MV-4-11 (cell line): ENCODE measurements at places on chromosomes 1 and 21.

- no peak for DNase-seq
Observed at GRCh38 chr1:165056914-165057313, 299.6 kb downstream of the LMX1A start.

- no peak for DNase-seq
Observed at GRCh38 chr1:230855886-230856285, 12.4 kb downstream of the C1orf198 start.

GRCh38 chr1:7448986-7449385, 322.1 kb upstream of the VAMP3 start:
- DNase-seq = no peak

DNA sequence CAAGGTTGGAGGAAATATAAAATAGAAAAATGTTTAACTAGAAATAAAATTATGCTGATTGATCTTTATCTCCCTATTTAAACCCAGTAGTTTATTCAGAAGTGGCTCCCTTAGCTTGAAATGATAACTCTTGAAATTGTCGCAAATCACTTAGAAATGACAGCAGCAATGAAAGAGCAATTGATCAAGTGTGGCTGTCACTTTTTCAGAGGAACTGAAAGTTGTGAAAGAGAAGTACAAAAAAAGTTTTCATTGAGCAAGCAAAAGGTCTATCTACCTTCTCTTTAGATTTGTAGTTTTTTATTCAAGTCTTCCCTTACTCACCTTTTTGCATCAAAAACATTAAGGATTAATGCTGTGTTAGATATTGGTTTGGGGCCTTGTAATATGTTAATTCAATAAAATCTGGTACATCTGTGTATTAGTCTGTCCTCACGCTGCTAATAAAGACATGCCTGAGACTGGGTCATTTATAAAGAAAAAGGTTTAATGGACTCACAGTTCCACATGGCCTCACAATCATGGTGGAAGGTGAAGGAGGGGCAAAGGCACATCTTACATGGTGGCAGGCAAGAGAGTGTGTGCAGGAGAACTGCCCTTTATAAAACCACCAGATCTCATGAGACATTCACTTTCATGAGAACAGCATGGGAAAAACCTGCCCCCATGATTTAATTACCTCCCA, 48.3 kb downstream of the LRRC8C start:
- peak; percentile 84 for DNase-seq

DNA sequence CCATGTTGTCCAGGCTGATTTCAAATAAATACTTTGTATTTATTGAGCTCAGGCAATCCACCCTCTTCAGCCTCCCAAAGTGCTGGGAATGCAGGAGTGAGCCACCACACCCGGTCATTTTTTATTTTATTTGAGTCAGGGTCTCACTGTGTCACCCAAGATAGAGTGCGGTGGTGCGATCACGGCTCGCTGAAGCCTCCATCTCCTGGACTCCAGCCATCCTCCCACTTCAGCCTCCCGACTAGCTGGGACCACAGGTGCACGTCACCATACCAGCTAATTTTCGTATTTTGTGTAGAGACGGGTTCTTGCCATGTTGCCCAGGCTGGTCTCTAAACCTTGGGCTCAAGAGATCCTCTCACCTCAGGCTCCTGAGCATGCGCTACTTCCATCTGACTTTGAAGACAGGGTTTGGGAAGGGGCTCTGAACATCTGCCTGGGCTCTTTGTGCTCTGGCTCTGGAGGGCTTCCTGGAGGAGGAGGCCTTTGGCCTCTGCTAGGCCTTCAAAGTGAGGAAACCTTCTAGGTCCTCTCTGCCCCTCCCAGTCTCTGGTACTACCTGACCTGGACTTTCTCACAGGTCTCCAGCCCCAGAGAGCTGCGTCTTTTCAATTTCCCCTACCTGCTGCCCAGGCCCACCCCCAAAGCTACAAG, 5.8 kb downstream of the HSPB7 start:
- no peak for DNase-seq

DNA sequence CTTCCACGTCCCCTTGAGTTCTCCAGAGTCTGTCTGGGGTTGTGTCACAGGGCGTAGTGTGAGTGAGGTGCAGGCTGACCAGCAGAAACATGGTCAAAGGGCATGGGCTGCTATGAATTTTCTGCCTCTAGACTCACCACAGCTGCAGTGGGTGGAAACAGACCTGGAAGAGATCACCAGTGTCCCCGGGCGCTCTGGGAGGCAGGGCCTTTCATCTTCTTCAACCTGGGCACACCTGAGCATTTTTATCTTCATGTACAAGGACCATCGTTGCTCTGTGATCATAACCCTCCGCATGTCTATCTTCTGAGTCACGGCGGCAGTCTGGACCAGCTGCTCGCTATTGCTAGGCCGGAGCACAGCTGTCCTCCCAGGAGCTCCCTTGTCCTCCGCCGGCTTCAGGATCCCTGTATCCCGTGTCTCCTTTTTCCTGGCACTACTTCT, 29.6 kb downstream of the DEGS1 start:
- DNase-seq = no peak

- DNase-seq = no peak
Observed at GRCh38 chr1:19869929-19870328, 12.3 kb upstream of the OTUD3 start.

- DNase-seq = no peak
Observed at GRCh38 chr1:58745666-58746065, 38.2 kb downstream of the JUN start.

- no peak for DNase-seq
Observed at GRCh38 chr1:209893751-209894150, 44.3 kb upstream of the SYT14 start.

GRCh38 chr1:113456967-113457366, 66.7 kb downstream of the MAGI3 start:
- no peak for DNase-seq

GRCh38 chr21:42130441-42130840, 59.3 kb downstream of the UMODL1 start:
- no peak for DNase-seq

DNA sequence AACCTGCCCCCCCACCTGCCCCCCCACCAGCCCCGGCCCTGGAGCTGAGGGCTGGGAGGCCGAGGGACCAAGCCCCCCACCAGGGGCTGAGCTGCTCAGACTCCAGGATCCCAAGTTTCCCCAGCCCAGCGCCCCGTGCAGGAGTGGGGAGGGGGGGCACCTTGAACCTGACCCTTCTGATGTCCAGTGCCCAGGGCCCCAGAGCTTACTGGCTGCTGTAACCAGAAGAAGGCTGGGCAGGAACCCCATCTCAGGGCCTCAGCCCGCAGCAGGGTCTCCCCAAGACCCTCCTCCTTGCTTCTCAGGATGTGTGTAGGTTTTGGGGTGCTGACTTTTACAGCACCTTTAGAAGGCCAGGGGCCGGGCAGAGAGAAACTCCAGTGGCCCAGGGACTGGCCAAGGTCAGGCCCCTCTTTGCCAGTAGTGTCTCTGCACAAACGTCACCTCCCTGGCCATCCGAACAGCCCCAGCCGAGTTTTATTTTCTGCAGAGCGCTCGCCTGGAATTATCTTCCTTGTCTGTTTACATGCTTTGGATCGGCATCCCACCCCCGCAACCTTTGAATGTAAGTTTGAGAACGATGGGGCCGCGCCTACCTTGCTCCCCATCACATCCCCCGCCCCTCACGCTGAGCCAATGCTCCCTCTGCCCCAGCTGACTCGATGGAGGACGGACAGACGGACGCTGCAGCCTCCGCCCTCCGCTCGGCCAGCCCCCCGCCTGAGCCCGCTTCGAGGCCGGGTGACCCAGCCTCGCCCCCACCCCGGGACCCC, 70.1 kb upstream of the CASZ1 start:
- no peak for DNase-seq

DNA sequence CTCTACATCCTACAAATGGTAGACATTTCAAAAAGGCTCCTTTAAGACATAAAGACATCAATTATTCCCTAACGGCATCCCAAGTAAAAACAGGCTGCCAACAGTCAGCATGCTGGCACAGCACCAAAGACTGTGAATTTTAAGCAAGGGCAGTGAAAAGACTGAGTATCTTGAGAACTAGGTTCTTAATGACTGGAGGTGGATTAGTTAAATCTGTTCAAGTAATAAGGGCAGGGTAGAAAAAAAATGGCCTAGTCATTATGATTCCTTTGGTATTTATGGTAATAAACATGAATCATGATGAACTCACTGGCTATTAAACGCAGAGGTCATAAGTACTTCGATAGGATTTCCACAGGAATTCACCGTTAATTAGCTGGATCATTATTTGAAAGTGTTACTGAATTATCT, 75.2 kb downstream of the KIFAP3 start:
- no peak for DNase-seq

- DNase-seq = no peak
Observed at GRCh38 chr1:32071758-32072621, 749 bp upstream of the TMEM39B start.

GRCh38 chr1:42177541-42177981, 13.0 kb upstream of the GUCA2A start:
- no peak for DNase-seq

GRCh38 chr1:178472531-178472930, 24.2 kb downstream of the CLEC20A start:
- no peak for DNase-seq

DNA sequence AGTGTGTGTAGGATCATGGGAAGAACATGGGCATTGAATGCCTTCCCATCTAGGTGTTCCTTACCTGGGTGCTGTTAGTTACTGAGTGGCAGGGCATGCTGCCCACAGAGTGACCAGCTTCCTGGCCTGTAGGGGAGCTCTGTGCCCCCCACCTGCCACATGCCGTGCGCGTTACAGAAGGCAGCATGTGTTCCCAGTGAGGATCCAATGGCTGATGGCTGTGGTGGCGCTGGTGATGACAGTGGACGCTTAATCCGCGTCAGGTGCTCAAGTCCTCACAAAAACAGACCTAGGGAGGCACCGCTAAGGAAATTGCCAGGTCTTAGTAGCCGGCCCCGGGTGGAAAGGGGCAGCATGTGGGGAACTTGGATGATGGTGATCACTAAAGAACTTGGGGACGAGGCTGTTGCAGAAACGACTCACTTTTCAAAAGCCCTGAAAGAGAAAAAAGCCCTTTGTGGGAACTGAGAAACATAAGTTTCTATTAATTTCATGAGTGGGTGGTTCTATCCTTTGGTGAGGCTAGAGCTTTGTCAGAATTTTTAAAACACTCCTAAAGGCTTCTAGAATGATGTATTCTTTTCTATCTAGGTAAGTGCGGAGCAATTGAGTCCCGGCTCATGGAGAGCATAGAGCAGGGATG, 93.2 kb downstream of the PRDM2 start:
- DNase-seq = no peak

- no peak for DNase-seq
Observed at GRCh38 chr1:195715652-195716051, 892.6 kb downstream of the KCNT2 start.

- DNase-seq = no peak
Observed at GRCh38 chr1:200538179-200538578, 82.4 kb downstream of the KIF14 start.

- DNase-seq = peak; percentile 26
Observed at GRCh38 chr1:110690709-110691365, 16.1 kb upstream of the KCNA3 start.

DNA sequence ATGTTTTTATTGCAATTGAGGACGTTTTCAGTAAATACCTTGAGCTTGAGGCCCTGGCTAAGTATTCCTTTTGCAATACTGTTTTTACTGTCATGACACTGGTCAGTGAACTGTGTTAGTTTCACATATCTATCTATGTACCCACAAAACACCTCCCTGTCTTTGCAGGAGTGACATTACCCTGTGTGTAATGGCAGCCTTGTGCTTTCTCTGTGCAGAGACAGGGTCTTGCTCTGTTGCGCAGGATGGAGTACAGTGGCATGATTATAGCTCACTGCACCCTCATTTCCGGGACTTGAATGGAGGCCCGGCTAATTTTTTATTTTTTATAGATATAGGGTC, 8.9 kb downstream of the YBX1 start:
- no peak for DNase-seq
